ENCODE measurements at places on chromosomes 12 and 14.

DNA sequence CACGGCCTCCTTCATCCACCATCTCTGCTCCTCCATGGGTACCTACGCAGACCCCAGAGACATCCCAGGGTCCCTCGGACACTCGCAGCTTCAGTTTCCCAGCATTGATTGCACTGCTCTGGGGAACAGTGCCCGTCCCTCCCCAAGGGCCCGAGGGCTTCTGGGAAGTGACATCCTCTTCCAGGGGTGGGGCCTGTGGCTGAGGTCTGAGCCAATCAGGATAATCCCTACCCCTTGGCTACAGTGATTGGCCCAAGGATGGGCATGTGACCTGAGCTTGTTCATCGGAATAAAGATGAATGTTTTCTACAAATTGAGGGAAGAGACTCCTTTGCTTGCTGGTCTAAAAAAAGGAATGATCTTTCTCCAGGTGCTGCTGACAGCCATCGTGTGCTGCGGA, 37.3 kb upstream of the MYL2 start:
- peak; percentile 30 for DNase-seq

GRCh38 chr12:39123580-39124253, 218.3 kb upstream of the CPNE8 start:
- DNase-seq: peak; percentile 4

- DNase-seq: no peak
Observed at GRCh38 chr12:47366579-47366978, 286.8 kb upstream of the AMIGO2 start.

GRCh38 chr12:116261525-116262100, 15.9 kb downstream of the MED13L start:
- no peak for DNase-seq

DNA sequence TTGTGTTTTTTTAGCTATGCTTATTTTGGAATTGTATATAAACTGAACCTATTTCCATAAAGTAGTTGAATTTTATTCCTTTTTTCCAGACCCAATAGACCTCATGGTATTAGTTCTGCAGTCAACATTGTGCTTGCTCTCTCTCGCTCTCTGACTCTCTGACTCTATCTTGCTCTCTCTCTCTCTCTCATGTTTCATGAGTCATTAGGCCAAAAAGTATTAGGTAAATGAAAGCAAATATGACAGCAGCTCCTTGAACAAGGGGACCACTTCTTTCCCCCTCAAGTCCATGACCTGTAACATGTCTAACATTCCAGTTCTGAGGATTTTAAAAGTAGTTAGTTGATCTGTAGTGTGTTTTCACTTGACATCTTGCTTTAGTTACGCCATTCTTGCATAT, 14.0 kb upstream of the C12orf71 start:
- no peak for DNase-seq

- no peak for DNase-seq
Observed at GRCh38 chr12:128004383-128004938, 262.5 kb upstream of the TMEM132C start.

DNA sequence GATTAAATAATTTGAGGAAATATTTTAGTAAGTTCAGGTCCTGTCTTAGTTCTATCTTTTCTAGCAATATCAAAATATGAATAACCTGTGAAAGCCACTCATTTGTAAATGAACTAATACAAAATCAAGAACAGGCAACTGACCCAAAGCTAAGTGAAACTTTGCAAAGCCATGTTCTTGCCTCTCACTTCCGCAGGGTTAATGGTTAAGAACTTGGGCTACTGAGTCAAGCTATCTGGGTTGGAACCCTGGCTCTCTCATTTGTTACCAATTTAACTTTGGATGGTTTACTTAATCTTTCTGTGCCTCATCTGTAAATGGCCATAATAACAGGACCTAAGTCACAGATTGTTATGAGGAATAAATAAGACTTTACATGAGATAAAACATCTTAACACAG, 2.8 kb downstream of the KIF21A start:
- DNase-seq: no peak

DNA sequence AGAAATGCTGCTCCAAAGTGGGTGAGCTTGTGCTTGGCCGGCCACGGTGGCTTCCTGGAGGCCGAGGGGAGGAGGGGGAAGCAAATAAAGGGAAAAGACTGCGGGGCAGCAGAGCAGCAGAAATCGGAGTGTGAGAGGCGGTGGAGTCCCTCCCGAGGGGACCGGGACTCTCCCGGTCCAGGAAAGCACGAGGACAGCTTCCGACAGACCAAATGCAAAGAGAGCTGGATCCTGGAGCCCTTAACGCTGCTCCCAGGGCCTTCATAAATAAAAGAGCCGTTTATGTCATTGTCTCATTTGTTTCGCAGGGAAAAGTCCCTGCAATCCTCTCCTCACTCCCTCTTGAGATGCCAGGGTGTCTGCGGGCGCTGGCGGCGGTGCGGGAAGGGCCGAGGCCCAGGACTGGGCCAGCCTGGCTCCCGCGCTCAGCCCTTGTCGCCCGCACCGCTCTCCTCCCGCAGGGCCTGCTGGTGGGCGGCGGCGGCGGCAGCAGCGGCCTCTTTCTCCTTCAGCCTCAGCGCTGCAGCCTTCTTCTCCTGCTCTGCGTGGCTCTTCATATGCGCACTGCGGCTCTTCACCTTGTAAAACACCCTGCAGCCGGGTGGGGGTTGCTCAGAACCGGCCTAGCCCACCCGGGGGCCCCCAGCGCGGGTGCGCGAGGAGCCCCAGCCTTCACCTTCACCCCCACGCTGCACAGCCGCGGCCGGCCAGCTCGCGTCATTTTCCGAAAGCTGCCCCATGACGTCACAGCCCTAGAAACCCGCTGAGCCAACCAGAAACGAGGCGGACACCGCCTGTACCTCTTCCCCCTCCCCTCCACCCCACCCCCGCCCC, 4.5 kb upstream of the PNMA1 start:
- DNase-seq: no peak

DNA sequence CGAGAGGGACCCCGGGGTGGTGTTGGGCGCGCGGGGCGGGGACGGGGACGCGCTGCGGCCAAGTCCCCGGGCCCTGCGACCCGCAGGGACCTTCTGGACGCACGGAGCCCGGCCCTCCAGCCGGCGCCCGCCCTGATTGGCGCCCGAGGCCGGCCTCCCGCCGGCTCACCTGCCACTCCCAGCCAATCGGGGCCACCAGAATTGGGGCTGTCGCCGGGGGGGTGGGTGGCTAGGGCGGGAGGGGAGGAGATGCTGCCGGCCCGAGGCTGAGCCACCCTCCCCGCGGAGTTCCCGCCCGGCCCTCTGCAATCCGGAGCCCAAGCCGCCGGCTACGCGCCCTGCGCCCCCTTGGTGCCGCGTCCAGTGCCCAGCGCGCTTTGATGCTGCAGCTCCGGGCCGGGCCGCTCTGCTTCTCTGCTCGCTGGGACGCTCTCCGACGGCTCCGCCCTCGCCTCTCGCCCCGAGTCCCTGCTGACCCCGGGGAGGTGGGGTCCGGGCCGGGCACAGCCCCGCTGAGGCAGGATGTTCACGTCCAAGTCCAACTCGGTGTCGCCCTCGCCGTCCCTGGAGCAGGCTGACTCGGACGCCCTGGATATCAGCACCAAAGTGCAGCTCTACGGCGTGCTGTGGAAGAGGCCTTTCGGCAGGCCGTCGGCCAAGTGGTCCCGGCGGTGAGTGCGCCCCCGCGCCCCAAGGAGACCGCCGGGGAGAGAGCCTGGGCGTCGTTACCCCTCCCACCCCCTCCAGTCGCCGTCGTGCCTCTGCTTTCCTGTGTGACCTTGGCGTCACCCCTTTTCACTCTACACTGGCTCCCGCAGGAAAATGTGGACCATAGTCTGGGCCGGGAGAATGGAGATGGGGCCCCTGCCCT, at the start of gene PLEKHD1:
TSS of gene PLEKHD1 (plus strand) at position 285 of the 871 bp plus-strand sequence. CDS start at position 523, 238 bp downstream.
- no peak for DNase-seq

DNA sequence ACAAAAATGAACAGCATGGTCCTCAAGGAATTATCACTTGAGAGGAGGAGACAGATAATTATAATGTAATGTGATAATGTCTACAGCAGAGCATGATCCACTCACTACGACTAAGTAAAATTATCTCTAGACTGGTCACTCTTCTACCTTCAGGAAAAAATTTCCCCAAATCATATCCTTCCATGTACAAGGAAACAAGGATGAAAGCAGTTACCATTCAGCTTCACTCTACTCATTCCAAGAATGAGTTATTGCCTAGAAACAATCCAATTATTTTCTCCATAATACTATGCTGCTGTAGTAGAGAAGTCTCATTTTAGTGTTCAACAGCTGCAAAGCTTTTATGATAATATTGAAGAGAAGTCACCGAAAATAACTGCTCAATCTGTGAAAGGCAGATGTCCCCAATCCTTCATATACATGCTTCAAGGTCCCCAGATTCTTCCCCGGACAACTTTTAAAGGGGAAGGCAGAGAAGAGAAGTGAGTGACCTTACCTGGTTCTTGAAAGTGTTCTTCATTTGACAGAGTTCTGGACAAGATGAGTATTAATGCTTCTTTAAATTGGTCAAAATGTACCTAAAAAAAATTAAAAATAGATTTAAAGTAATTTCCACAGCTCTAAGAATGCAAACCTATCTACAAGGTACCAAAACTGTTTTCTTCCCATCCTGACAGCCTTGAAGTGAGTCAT, 24.6 kb downstream of the NIN start:
- no peak for DNase-seq

GRCh38 chr14:32507029-32507984, 178.2 kb downstream of the AKAP6 start:
- peak; percentile 55 for DNase-seq

DNA sequence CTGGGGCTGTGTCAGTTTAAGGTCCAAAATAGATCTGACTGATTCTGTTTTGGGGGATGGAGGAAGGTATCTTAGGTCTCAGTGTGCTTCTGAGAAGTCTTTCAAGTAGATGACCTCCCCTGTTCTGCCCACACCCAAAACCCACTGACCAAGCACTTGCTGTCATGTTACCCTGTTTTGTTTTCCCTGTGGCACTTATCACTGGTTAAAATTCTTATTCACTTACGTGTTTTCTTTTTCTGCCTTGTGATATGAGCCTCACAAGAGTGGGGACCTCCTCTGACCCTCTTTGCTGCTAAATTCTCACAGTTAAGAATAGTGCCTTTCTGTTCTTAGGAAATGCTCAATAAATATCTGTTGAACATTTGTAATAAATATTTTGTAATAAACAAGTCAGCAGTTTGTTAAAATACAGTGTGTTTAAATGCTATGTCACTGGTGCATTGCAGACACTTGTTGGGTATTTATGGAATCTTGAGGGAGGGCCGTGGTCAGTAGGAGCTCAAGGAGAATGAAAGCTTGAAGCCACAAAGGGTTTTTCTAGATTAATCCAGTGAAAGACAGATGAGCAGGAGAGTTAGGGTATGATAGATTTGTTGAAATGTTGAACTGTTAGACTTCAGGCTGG, 20.9 kb downstream of the PLEKHA5 start:
- DNase-seq: peak; percentile 72

GRCh38 chr14:54893151-54893760, 9.4 kb downstream of the GCH1 start:
- peak; percentile 76 for DNase-seq

- DNase-seq: no peak
Observed at GRCh38 chr12:46065412-46066166, 75.2 kb upstream of the SCAF11 start.

All from M059J (cell line).